ENCODE measurements at places on chromosomes 6 and 20. TPM values are rescaled to one million over a fixed set of nuclear protein-coding genes. Genes with fewer than 3 reads are reported as not detected.

Gene C6orf15
- total RNA-seq: not detected

Gene GCNT2
- total RNA-seq: 54.3 TPM

Gene SRC
- total RNA-seq: 28.8 TPM

GRCh38 chr20:3452690-3453089 is 18.1 kb upstream of the ATRN start:
- H3K36me3 ChIP-seq: no peaks in the 10 kb centered on the region
- no peak overlapping the region for H3K4me3 ChIP-seq
